A549 treated with Hydrocortisone at 1 μM for 4 hours (cell line): ENCODE measurements at places on chromosomes 11 and 22. TPM values are rescaled to one million over a fixed set of nuclear protein-coding genes. Genes with fewer than 3 reads are reported as not detected.

Gene CHRDL2
- total RNA-seq: 2.7 to 5.4 TPM (median 4.6 TPM) in 5 replicates

Gene OR52A1
- total RNA-seq: not detected in 5 replicates

Gene HTR3A
- not detected in 5 replicates for total RNA-seq

Gene IL18BP
- total RNA-seq: 2.4 to 3.5 TPM (median 2.8 TPM) in 5 replicates

Gene OR5M8
- total RNA-seq: not detected in 5 replicates

Gene POU2AF2
- not detected in 5 replicates for total RNA-seq

Gene MRPL16
- 63.5 to 70.4 TPM (median 65.0 TPM) in 5 replicates for total RNA-seq

Gene GVQW3
- total RNA-seq: 0.32 to 1.3 TPM (median 0.90 TPM) in 5 replicates

Gene KRTAP5-11
- total RNA-seq: not detected in 5 replicates

Gene SLC25A45
- total RNA-seq: 13.4 to 14.8 TPM (median 14.2 TPM) in 5 replicates

Gene RAB36
- 6.8 to 7.8 TPM (median 7.1 TPM) in 5 replicates for total RNA-seq

Gene RRM1
- 72.4 to 103 TPM (median 81.8 TPM) in 5 replicates for total RNA-seq

Gene DEFB131B
- total RNA-seq: not detected in 5 replicates

Gene BTG4
- total RNA-seq: 0.10 to 0.23 TPM (median 0.16 TPM) in 4 of 5 replicates, not detected in the other

Gene TRIM77
- not detected in 5 replicates for total RNA-seq

Gene CEND1
- 1.4 to 2.8 TPM (median 2.4 TPM) in 5 replicates for total RNA-seq

Gene RBM7
- 24.4 to 31.8 TPM (median 26.5 TPM) in 5 replicates for total RNA-seq

Gene TREH
- 0.02 TPM in 1 of 5 replicates, not detected in the others for total RNA-seq

Gene MS4A14
- total RNA-seq: not detected in 5 replicates

Gene MB
- 6.3 to 9.2 TPM (median 7.5 TPM) in 5 replicates for total RNA-seq

Gene DRD4
- 0.10 to 0.31 TPM (median 0.22 TPM) in 5 replicates for total RNA-seq

Gene TMEM45B
- total RNA-seq: 0.05 to 0.16 TPM (median 0.08 TPM) in 3 of 5 replicates, not detected in the others

Gene KRTAP5-8
- not detected in 5 replicates for total RNA-seq

Gene SPCS2
- 225 to 419 TPM (median 254 TPM) in 5 replicates for total RNA-seq

Gene SCGB1A1
- total RNA-seq: not detected in 5 replicates

Gene PNPLA3
- total RNA-seq: 0.70 to 1.0 TPM (median 0.83 TPM) in 5 replicates

Gene TTC38
- 12.6 to 17.6 TPM (median 13.5 TPM) in 5 replicates for total RNA-seq

Gene MS4A15
- total RNA-seq: 0.07 TPM in 1 of 5 replicates, not detected in the others

Gene DNAJC24
- total RNA-seq: 7.8 to 12.9 TPM (median 9.5 TPM) in 5 replicates

Gene TANGO2
- 12.9 to 15.7 TPM (median 14.6 TPM) in 5 replicates for total RNA-seq

Gene BTBD18
- total RNA-seq: not detected in 5 replicates

Gene SAA4
- not detected in 5 replicates for total RNA-seq

Gene LRRN4CL
- total RNA-seq: 0.07 to 0.13 TPM (median 0.11 TPM) in 4 of 5 replicates, not detected in the other

Gene GAL
- total RNA-seq: 8.8 to 25.2 TPM (median 19.3 TPM) in 5 replicates

Gene RIMBP3B
- 0.21 to 0.38 TPM (median 0.30 TPM) in 5 replicates for total RNA-seq

Gene MYO7A
- 1.2 to 1.4 TPM (median 1.3 TPM) in 5 replicates for total RNA-seq

Gene DNAJB7
- total RNA-seq: not detected in 5 replicates

Gene ACR
- 0.13 to 0.15 TPM in 2 of 5 replicates, not detected in the others for total RNA-seq

Gene APOC3
- not detected in 5 replicates for total RNA-seq

Gene TRIM29
- 24.4 to 26.6 TPM (median 25.6 TPM) in 5 replicates for total RNA-seq

Gene APOBEC3F
- total RNA-seq: 1.8 to 2.6 TPM (median 1.9 TPM) in 5 replicates

Gene SULT4A1
- total RNA-seq: not detected in 5 replicates

Gene SPON1
- total RNA-seq: 0.07 TPM in 1 of 5 replicates, not detected in the others

Gene PTPRCAP
- total RNA-seq: 0.17 to 0.37 TPM (median 0.28 TPM) in 5 replicates

Gene MOV10L1
- total RNA-seq: 0.03 TPM in 1 of 5 replicates, not detected in the others

Gene CLMP
- total RNA-seq: 17.7 to 27.3 TPM (median 26.0 TPM) in 5 replicates

Gene CACNA1I
- total RNA-seq: 0.05 to 0.07 TPM (median 0.05 TPM) in 5 replicates

Gene HBG1
- total RNA-seq: not detected in 5 replicates
